H1 (cell line): ENCODE measurements at places on chromosomes 2 and 18.
A peak's percentile ranks its signal among the peaks of the same experiment; 100 is the strongest.

GRCh38 chr2:100886085-100886484, 66.1 kb downstream of the NPAS2 start:
- DNase-seq: no peak

DNA sequence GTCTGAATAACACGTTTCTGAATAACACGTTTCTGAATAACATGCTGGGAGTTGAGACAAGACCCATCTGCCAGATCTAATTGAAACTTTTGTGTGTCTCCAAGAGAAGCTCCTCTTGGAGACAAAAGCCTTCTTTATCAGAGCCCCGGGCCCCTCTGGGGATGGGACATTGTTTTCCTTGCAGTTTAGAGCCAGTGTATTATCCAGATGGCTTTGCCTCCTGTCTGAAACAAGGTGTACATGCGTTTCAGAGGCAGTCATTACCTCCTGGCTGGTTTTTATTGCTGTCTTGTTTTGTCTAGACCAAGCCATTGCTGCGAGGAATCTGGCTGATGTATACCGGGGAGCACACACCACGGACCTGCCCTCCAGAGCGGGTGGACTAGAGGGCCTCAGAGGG, 7.8 kb downstream of the FOSL2 start:
- no peak for DNase-seq

GRCh38 chr2:112335600-112335999, 60.2 kb downstream of the ZC3H6 start:
- DNase-seq: no peak

- no peak for DNase-seq
Observed at GRCh38 chr2:153004627-153005026, 286.2 kb downstream of the ARL6IP6 start.

GRCh38 chr18:75183524-75183923, 25.4 kb downstream of the PTGR3 start:
- no peak for DNase-seq

DNA sequence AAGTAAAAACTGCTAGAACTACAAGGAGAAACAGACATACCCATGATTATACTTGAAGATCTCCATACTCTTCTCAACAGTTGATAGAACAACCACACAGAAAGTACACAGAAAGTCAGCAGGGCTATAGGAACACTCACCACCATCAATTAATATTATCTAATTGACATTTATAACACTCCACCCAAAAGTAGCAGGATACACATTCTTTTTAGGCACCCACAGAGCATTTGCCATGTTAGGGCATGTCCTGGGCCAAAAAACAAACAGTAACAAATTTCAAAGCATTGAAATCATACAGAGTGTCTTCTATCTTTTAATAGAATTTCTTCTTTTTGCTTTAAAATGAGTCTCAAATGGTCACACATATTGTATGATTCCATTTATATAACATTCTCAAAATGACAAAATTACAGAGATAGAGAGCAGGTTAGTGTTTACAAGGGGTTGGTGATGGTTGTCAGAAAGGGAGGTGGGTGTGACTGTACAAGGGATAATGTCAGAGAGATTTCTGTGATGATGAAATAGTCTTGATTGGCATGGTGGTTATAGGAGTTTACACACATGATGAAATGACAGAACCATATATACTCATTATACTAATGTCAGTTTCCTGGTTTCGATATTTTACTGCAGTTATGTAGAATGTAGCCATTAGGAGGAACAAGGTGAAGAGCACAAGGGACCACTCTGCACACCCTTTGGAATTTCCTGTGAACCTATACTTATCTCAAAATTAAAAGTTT, 82.8 kb downstream of the NCK2 start:
- DNase-seq: no peak

DNA sequence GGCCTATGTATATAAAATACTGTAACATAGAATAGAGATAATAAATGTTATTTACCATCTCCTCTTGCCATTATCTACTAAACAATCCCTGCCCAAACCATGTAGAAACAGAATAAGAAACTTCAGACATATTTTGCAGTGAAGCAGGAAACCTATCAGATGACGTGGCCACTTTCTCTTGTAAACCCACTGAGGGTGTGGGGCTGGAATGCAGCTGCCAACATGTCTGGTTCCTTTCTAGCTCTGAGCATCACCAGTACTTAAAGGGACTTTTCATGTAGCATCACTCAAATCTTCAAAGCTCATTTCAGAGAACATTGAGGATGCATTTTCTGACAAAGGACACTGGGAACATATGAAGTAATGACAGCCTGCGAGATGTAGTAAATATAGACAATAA, 251.8 kb downstream of the LPIN1 start:
- no peak for DNase-seq

DNA sequence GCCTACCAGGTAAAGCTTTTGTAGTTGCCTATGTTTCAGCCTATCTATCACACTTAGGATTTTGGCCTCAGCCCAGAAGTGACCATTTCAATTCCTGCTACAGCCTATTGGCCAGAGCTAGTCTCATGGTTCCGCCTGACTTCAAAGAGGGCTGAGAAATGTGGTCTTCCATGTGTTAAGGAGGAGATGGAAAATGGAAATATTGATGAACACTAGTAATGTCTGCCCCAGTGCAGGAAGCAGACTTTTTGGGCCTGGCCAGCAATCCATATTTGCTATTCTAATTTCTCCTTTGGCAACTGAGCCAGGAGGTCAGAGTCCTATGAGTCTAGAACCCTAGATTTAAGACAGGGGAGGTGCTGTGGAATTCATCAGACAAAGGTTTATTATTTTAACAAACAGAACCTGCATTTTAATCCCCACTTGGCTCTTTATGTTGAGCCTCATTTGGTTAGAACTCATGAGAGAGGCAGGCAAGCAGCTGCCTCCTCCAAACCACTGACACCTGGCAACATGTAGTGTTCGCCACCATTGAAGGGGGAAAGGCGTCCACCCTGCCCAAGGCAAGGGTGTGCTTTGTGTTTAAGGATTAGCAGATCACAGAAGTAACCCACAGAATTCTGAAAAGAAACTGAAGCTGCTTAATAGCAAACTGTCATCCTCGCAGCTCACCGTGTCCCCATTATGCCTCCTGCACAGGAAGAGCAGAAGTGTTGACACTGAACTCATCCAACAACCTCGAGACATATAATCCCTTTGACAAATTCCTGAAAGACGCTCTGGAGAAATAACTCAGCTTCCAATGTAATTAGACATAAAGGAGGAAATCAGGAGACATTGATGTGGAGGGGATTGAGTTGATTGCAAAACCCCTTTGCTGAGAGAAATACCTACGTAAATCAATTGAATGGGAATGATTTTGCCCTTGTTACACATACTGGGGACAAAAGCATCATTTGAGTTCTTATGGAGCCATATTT, 47.7 kb upstream of the SCG2 start:
- no peak for DNase-seq

GRCh38 chr2:142557391-142557790, 320.1 kb upstream of the KYNU start:
- no peak for DNase-seq

DNA sequence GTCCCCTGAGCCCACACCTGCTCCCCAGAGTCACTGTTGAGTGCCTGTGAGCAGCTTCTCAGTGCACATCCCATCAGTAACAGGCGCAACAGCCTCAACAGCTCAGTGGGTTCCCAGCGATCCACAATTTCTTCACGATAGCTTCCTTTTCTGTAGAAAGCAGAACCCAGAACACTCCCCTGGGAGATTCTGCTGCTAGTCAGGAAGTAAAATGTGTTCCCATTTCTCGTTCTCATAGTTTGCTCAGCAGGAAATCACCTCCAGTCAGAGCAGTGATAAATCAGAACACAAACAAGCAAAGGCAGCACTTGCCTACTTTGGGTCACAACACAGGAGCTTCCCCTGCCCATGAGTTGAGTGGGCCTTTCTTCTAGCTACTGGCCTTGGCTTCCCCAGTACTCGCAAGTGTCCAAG, 48.9 kb upstream of the ATG16L1 start:
- DNase-seq: no peak

DNA sequence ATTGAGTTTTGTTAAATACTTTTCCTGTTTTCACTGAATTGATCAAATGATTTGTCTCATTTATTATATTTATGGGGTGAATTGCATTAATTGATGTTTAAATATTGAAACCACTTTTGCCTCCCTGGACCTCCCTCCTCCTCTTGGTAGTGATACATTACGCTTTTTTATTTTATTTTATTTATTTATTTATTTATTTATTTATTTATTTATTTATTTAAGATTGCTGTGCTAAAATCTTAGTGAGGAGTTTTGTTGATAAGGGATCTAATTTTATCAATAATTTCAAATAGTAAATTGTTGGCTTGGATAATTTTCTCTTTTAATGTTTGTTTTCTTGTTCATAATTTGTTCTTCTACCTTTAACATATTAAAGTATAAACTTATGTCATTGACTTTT, 1281.0 kb upstream of the NXPH2 start:
- DNase-seq: no peak

GRCh38 chr2:187529977-187530721, 24.1 kb downstream of the TFPI start:
- DNase-seq: no peak

DNA sequence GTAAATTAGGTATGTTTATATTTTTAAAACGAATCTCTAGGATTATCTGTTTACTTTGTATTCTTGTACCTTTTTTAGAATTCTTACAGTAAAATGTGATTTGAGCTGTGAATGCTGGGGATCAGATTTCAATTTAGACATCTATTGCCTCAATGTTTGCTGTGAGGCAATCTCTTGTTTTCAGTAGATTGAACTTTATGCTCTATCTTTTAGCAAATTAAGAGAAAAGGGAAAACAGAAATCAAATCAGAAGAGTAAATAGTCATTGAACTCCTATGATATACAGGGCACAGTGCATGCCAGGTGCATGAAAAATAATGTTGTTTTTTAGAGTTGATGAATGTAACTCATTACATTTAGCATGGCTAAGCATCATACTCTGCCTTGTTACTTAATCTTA, 39.5 kb downstream of the ZC3H6 start:
- no peak for DNase-seq

GRCh38 chr2:29983308-29983707, 61.9 kb upstream of the ALK start:
- DNase-seq: no peak

- no peak for DNase-seq
Observed at GRCh38 chr18:12593866-12594265, 64.0 kb downstream of the SPIRE1 start.

- DNase-seq: no peak
Observed at GRCh38 chr2:107808959-107809358, 17.7 kb upstream of the RGPD4 start.

DNA sequence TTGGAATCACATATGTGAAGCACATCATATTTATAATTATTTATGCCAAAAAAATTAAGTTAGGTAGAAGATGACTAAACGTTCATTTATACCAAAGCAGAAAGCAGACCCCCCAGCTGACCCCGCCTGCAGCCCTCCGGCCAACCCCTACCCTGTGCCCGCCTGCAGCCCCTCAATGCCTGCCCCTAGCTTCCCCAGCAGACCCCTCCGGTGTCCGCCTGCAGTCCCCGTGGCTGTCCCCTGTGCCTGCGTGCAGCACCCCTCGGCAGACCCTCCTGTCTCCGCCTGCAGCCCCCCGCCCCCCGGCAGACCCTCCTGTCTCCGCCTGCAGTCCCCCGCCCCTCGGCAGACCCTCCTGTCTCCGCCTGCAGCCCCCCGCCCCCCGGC, 136.2 kb downstream of the NFATC1 start:
- no peak for DNase-seq

GRCh38 chr2:202479610-202480009, 103.5 kb downstream of the BMPR2 start:
- DNase-seq: no peak

- DNase-seq: no peak
Observed at GRCh38 chr2:33485051-33485450, 8.6 kb downstream of the RASGRP3 start.

GRCh38 chr18:23356915-23357601, 96.0 kb upstream of the RIOK3 start:
- DNase-seq: no peak

GRCh38 chr2:118013221-118013723, 598 bp downstream of the CCDC93 start:
- peak; percentile 71 for DNase-seq

DNA sequence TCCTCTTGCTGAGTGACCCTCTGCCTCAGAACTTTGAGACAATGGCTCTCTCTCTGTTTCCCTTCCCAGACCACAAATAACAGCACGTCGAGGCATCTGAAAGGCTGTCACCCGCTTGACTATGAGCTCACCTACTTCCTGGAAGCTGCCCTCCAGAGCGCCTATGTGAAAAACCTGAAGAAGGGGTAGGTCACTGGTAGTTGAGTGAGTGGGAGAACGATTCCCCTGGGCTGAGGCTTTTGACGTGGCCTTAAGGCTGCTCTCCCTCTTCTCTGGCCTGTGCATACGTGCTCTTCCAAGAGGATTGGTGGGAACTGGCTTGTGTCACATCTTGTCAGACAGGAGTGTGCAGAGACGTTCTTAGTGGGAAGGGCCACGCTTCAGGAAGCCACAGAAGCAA, 63.1 kb upstream of the MCFD2 start:
- DNase-seq: no peak

GRCh38 chr2:225399504-225399903, at the start of gene NYAP2:
TSS of gene NYAP2 (plus strand) at chr2:225399710. CDS start at chr2:225408881, 9,171 bp downstream.
- DNase-seq: no peak

GRCh38 chr2:217125014-217125413, 265.1 kb upstream of the TNP1 start:
- no peak for DNase-seq

- no peak for DNase-seq
Observed at GRCh38 chr18:9483526-9483925, 8.2 kb downstream of the RALBP1 start.

DNA sequence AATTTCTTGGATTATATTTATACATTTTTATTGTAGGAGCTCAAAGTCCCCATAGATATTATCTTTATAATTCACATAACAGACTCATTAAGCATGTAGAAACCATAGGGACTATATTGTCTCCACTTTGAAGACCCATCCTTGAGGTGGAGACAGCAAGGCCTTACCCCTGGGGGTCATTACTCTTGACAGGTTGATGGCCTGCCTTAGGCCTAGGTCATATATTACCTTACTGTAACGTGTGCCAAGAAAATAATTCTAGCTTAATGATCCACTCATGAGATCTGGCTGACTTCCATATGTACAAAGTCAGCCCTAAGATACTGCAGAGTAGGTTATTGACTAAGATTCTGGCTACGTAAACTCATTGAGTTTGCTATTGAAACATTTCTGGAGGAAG, 65.4 kb upstream of the GLS start:
- no peak for DNase-seq

DNA sequence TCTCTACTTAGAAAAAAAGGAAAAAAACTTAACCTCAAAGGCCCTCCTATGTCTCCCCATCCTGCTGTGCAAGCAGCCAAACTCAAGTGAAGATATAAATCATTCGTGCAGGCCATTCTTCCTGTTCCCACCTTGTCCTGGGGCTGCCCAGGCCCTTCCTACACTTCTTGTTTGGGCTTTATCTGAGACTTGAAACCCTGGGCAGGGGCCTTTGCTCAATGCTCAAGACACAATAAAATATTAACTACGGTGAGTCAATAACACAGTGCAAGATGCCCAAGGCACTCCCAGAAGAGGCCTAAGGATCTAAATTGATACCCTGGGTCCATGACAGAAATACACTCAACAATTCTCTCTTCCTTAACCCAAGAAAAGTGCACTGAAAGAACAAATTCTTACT, 67.6 kb downstream of the TBC1D8 start:
- no peak for DNase-seq
